ENCODE measurements at places on chromosomes 5 and 9. TPM values are rescaled to one million over a fixed set of nuclear protein-coding genes. Genes with fewer than 3 reads are reported as not detected.

The CDH9 gene
- total RNA-seq: 0.16 TPM

The FOXD4L6 gene
- total RNA-seq: not detected

The ETF1 gene
- 112 TPM for total RNA-seq

The PCDHGA11 gene
- total RNA-seq: 17.8 TPM

The EGFL7 gene
- 5.6 TPM for total RNA-seq

The MTX3 gene
- total RNA-seq: 23.4 TPM

The GLRA1 gene
- total RNA-seq: not detected

The AGPAT2 gene
- 6.2 TPM for total RNA-seq

The CNTLN gene
- total RNA-seq: 25.8 TPM

The SMIM33 gene
- not detected for total RNA-seq

The PGM5 gene
- 13.5 TPM for total RNA-seq

The WDR31 gene
- total RNA-seq: 2.4 TPM

The PCDHGA7 gene
- total RNA-seq: 8.4 TPM

The CDC20B gene
- not detected for total RNA-seq

The UBE2R2 gene
- total RNA-seq: 21.7 TPM

The SLC46A2 gene
- not detected for total RNA-seq

The TEX48 gene
- total RNA-seq: not detected

The ARSI gene
- total RNA-seq: 2.1 TPM

The MYMK gene
- total RNA-seq: not detected

The PTPRD gene
- 13.7 TPM for total RNA-seq

The PCDHA9 gene
- 0.49 TPM for total RNA-seq

The OMD gene
- 0.33 TPM for total RNA-seq

The BRINP1 gene
- 5.8 TPM for total RNA-seq

The SCGB3A1 gene
- total RNA-seq: not detected

The PPP2R2B gene
- 1.6 TPM for total RNA-seq

The FOXI1 gene
- total RNA-seq: not detected

The ASTN2 gene
- 3.5 TPM for total RNA-seq

The ZNF618 gene
- total RNA-seq: 5.8 TPM

The KLHL9 gene
- 39.0 TPM for total RNA-seq

The CATSPER3 gene
- 0.09 TPM for total RNA-seq

The PLPP7 gene
- total RNA-seq: 5.6 TPM

The DMGDH gene
- 7.3 TPM for total RNA-seq

The CDX1 gene
- total RNA-seq: 0.65 TPM

The IFNA2 gene
- not detected for total RNA-seq

The QSOX2 gene
- 9.2 TPM for total RNA-seq

The ZFP37 gene
- total RNA-seq: 3.6 TPM

The TNFSF15 gene
- 2.4 TPM for total RNA-seq

The PCDHA4 gene
- 1.1 TPM for total RNA-seq

The ADAMTS12 gene
- 13.0 TPM for total RNA-seq

The MYORG gene
- 1.3 TPM for total RNA-seq

The DIRAS2 gene
- 1.6 TPM for total RNA-seq

The ENG gene
- total RNA-seq: 62.0 TPM

The ISL1 gene
- total RNA-seq: 0.18 TPM

The PCDHB7 gene
- 0.63 TPM for total RNA-seq

The FAM153A gene
- not detected for total RNA-seq

The URM1 gene
- 46.4 TPM for total RNA-seq

Measured in fibroblast of the aortic adventitia (primary cell).